ENCODE measurements at places on chromosomes 5 and 9.

DNA sequence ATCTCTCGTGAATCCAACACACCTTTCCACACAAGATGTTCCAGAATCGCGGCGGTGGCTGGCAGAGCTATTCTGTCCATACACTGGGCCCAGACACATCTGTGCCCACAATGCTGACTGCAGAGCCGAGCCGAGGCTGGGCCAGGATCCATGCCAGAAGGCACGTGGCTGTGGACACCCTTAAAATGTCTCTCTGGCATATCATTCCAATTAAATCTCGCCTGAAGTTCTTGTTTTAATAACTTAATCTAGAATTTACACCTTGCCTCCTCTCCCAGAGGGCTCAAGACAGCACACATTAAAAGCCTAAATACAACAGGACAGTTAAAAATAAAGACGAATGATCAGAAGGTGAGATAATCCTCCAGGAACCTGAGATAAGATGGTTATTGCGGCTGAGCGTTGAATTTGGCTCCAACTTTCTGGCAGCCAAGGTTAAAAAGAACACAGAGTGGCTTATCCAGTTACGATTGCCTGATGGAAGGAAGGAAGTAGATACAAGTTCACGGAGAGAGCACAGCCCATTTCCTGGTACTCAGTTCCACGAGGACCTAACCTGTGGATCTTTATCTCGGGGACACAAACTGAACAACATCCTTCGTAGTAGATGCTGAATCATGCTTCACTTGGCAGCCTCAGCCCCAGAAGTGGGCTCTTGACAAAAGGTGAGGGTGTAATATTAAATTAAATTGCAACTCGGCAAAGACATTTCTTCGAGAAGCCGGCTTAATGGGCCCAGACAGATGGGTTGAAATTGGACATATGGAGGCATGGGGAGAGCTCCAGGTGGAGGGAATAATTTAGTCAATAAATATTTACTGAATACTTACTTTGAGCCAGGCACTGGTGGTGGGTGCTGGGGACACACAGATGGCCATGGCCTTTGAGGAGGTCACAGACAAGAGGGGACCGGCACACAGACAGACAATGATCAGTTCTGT lies 86.0 kb upstream of the TBC1D2 start:
- DNase-seq = no peak

- DNase-seq = no peak
Observed at GRCh38 chr9:133716564-133717112, 21.5 kb downstream of the SARDH start.

DNA sequence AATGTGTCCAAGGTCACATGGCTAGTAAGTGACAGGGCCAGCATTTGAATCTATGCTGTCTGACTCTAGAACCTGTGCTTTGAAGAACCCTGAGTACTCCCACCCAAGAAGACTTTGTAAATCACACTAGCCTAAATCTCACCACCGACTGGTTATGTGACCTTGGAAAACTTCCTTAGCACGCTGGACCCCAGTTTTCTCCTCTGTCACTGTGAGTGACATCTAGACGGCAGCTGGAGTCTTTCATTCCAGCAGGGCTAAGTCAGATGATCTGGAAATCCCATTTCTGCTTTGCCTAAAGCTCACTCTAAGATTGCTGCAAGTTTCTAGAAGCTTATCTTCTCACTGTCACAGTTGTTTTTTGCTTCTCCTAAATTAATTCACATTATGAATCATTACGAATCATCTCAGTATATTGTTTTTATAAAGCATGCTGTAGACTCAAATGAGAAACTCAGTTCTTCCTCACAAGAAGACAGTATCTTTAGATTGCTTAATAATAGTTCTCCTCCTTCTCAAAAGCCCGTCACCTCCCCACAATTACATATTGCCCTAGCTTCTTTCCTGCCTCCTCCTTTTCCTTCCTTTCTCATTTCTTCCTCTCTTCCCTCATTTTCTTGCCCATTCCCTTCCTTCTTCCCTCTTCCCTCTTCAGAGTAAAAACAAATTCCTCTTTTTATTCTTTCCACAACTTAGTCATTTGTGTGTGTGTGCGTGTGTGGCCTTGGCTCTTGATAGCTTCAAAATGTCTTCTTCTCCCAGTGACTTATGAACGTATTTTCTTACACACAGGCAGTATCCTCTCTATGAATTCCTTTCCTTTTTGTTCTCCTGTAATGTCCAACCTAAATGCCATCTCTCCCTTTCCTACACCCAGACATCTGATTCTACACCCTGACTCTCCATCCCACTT lies 16.8 kb downstream of the ALDOB start:
- DNase-seq = peak; percentile 15

- DNase-seq = no peak
Observed at GRCh38 chr5:74063821-74064220, 437.8 kb downstream of the ARHGEF28 start.

GRCh38 chr5:88718736-88719135 lies 164.2 kb downstream of the MEF2C start:
- no peak for DNase-seq

All from tongue (tissue), 3 donors.